Neural progenitor cell (in vitro differentiated cells): ENCODE measurements at places on chromosomes 16 and 17.

GRCh38 chr16:2598133-2598641 is 60.4 kb downstream of the PDPK1 start:
- no peak overlapping the region for H3K4me3 ChIP-seq
- no peak overlapping the region for H3K27ac ChIP-seq
- no peak for DNase-seq
- no peaks in the 10 kb centered on the region for H3K27me3 ChIP-seq

- no peak for DNase-seq
- H3K4me3 ChIP-seq = no peak overlapping the region
- H3K36me3 ChIP-seq = no peaks in the 10 kb centered on the region
- peaks cover 7% of the 10 kb centered on the region for H3K4me1 ChIP-seq
- no peaks in the 10 kb centered on the region for H3K27me3 ChIP-seq
These were observed 211.7 kb upstream of the GSE1 start for GRCh38 chr16:85401370-85401916.

- no peaks in the 10 kb centered on the region for H3K36me3 ChIP-seq
- DNase-seq = no peak
- H3K27ac ChIP-seq = no peak overlapping the region
- no peak overlapping the region for H3K4me3 ChIP-seq
These were observed 3.4 kb downstream of the HOXB3 start for GRCh38 chr17:48586355-48587258.

DNA sequence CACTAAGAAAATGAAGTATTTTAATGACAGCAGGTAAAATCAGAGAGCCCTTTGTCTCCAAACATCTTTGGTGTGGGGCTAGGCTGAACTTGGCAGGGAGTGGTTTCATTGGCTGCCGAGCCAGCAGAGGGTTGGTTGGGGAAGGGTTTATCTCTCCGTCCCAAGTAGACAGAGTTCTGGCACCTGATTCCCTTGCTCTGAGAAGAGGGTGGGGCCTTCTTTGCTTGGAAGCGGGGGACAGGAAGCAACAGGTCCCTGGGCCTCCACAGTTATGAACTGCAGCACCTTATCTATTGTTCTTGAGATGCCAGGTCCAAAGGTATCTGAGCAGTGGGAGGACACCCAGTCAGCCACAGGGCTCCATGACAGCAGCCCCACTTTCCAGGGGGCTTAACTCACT is 12.3 kb upstream of the CDH1 start:
- no peaks in the 10 kb centered on the region for H3K27me3 ChIP-seq
- H3K4me1 ChIP-seq = no peaks in the 10 kb centered on the region
- H3K36me3 ChIP-seq = no peaks in the 10 kb centered on the region
- DNase-seq = no peak
- H3K4me3 ChIP-seq = no peak overlapping the region

GRCh38 chr17:75832652-75833400 is 11.4 kb downstream of the UNC13D start:
- H3K27me3 ChIP-seq = no peaks in the 10 kb centered on the region
- no peak for DNase-seq
- peaks cover 17% of the 10 kb centered on the region for H3K4me1 ChIP-seq
- H3K4me3 ChIP-seq = no peak overlapping the region

GRCh38 chr17:77948690-77949114 is 9.8 kb upstream of the TNRC6C start:
- no peaks in the 10 kb centered on the region for H3K36me3 ChIP-seq
- DNase-seq = peak; percentile 66
- H3K4me3 ChIP-seq = no peak overlapping the region
- no peak overlapping the region for H3K27ac ChIP-seq
- H3K27me3 ChIP-seq = peaks cover 11% of the 10 kb centered on the region

GRCh38 chr16:11423315-11424117 is 78.3 kb downstream of the RMI2 start:
- H3K4me3 ChIP-seq = no peak overlapping the region
- no peak for DNase-seq
- H3K36me3 ChIP-seq = no peaks in the 10 kb centered on the region
- no peaks in the 10 kb centered on the region for H3K27me3 ChIP-seq
- H3K27ac ChIP-seq = no peak overlapping the region
- no peaks in the 10 kb centered on the region for H3K4me1 ChIP-seq

- no peak overlapping the region for H3K4me3 ChIP-seq
- no peak for DNase-seq
- H3K27me3 ChIP-seq = no peaks in the 10 kb centered on the region
- H3K36me3 ChIP-seq = no peaks in the 10 kb centered on the region
- H3K4me1 ChIP-seq = no peaks in the 10 kb centered on the region
These were observed 24.1 kb upstream of the MMP2 start for GRCh38 chr16:55454861-55455260.

DNA sequence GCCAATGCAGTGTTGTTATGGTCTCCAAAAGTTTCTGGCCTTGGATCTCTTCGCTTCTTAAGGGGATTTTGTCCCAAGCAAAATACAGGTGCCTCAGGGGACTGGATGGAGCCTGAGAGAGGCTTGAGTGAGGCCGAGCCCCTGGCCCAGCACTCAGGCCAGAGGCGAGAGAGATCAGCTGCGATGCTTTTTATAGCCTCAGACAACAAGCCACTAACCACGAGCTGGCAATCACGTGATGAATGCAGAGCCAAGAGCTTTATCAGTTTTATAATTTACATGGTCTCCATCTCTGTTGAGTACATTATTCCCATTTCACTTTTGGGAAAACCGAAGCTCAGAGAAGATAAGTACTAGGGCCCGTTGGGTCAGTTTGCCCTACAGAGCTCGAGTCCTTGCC is 360.0 kb upstream of the CDH5 start:
- no peak for DNase-seq
- H3K4me3 ChIP-seq = no peak overlapping the region
- no peaks in the 10 kb centered on the region for H3K27me3 ChIP-seq
- no peak overlapping the region for H3K27ac ChIP-seq
- no peaks in the 10 kb centered on the region for H3K4me1 ChIP-seq

- no peaks in the 10 kb centered on the region for H3K27me3 ChIP-seq
- H3K4me1 ChIP-seq = peaks cover 24% of the 10 kb centered on the region
- H3K36me3 ChIP-seq = no peaks in the 10 kb centered on the region
- H3K4me3 ChIP-seq = peak overlapping the region; percentile 37
- peak; percentile 79 for DNase-seq
These were observed 12.5 kb downstream of the ABCA5 start for GRCh38 chr17:69314246-69315065.

DNA sequence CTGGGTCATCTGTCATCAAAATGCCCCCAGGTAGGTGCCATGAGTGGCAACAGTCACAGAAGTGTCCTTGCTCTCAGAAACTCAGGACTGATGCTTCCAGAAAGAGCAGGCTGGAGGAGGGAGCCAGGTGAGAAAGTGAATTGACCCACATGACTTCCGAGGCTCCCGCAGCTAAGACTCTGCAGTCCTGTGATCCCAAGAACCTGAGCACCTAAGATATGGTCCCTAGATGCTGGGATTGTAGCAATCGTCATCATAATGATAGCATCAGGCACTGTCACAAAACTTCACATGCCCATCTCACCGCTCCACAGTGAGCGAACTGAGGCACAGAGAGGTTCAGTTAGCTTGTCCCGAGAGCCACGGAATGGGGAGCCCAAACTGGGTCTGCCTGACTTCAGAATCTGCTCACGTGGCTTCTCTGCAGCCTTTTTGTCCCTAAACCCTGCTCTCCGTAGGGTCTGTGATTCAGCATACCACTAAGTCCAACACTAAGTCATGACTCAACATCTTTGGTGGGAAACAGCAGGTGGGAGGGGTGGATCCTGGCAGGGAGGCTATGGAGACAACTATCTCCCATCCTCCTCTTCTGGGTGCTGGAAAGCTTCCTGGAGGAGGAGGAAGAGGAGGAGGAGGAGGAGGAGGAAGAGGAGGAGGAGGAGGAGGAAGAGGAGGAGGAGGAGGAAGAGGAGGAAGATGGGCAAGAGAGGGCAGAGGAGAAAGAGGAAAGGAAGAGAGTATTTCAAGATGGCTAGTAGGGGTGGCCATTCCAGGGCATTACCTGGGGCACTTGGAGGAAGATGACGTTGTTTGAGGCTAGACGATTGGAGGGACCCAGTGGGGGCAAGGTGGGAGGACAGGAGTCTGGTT is 55.5 kb upstream of the DLX4 start:
- no peak overlapping the region for H3K4me3 ChIP-seq
- H3K27me3 ChIP-seq = peaks cover 87% of the 10 kb centered on the region
- H3K4me1 ChIP-seq = peaks cover 56% of the 10 kb centered on the region

- DNase-seq = no peak
- peaks cover 10% of the 10 kb centered on the region for H3K4me1 ChIP-seq
- H3K36me3 ChIP-seq = no peaks in the 10 kb centered on the region
- H3K4me3 ChIP-seq = no peak overlapping the region
These were observed 4.1 kb downstream of the NDRG4 start for GRCh38 chr16:58503863-58504688.

DNA sequence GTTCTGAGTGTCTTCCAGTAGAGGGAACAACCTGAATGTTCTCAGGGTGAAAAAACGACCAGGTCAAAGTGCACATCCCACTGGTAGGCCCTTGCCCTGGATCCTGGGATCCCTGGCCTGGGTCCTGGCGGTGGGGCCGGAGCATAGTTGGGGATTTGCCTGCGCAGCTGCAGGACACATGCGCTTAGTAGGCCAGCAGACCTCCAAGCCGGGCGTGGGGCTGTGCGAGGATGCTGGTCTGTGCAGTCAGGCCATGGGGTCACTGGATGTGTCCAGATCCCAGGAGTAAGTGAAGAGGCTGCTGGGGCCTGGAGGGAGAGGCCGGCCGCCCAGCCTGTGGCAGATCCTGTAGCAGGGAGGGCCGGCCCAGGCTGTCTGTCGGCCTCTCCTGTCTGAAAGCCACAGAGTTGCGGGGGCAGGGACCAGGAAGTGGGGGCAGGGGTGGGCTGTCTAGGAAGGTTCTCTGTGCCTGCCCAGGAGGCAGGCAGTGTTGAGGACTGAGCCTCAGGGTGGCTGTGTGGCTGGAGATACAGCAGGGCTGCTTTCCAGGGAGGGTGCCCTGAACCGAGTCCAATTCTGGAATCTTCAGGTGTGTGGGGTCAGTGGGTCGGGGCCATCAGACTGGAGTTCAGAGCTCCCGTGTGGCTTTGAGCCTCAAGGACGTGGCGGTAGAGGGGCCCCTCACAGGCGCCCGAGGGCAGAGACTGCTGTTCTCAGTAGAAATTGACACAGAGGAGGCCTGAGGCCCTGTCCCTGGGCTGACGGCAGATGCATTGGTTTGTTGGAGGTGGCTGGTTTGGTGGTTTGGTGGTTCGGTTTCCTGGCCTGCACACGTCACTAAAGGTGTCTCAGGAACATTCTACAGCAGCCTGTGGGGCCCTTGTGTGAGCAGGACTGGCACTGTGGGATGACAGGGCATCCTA is 17.2 kb upstream of the NUDT16L1 start:
- no peaks in the 10 kb centered on the region for H3K4me1 ChIP-seq
- H3K36me3 ChIP-seq = no peaks in the 10 kb centered on the region
- H3K27me3 ChIP-seq = no peaks in the 10 kb centered on the region
- DNase-seq = no peak
- no peak overlapping the region for H3K27ac ChIP-seq
- no peak overlapping the region for H3K4me3 ChIP-seq

- no peak overlapping the region for H3K27ac ChIP-seq
- H3K27me3 ChIP-seq = peaks cover 100% of the 10 kb centered on the region
- H3K36me3 ChIP-seq = no peaks in the 10 kb centered on the region
- no peaks in the 10 kb centered on the region for H3K4me1 ChIP-seq
These were observed 10.6 kb upstream of the HOXB2 start for GRCh38 chr17:48555258-48556228.

GRCh38 chr16:14056970-14057369 is 14.1 kb upstream of the MRTFB start:
- H3K36me3 ChIP-seq = no peaks in the 10 kb centered on the region
- no peak overlapping the region for H3K27ac ChIP-seq
- H3K4me3 ChIP-seq = no peak overlapping the region
- H3K27me3 ChIP-seq = no peaks in the 10 kb centered on the region

GRCh38 chr16:57299009-57299718 is 14.7 kb upstream of the PLLP start:
- H3K4me3 ChIP-seq = peak overlapping the region; percentile 67
- H3K27me3 ChIP-seq = peaks cover 7% of the 10 kb centered on the region
- H3K27ac ChIP-seq = no peak overlapping the region
- DNase-seq = no peak
- no peaks in the 10 kb centered on the region for H3K36me3 ChIP-seq

DNA sequence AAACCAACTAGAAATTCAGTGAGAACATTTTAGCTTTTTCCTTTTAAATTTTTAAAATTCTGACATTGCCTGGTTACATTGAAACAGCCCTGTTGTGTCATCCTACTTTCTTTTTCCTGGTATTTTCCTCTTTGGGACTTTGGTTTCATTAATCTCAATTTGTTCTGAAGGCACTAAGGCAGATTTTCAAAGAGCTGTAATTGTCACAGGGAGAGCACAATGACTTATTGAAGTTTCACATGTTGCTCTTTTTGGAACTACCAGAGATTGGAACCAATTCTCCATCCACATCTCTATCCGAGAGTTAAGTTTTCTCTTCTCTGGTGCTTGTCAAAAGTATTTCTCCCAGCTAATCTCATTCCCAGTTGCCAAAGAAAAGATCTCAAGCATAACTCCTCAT is 144.7 kb upstream of the TBX2 start:
- no peaks in the 10 kb centered on the region for H3K27me3 ChIP-seq
- DNase-seq = no peak
- no peaks in the 10 kb centered on the region for H3K36me3 ChIP-seq
- peaks cover 10% of the 10 kb centered on the region for H3K4me1 ChIP-seq
